SK-MEL-5 (cell line): ENCODE measurements at places on chromosomes 16 and 17.

- no peak for DNase-seq
Observed at GRCh38 chr16:10076037-10076436, 106.2 kb downstream of the GRIN2A start.

- no peak for DNase-seq
Observed at GRCh38 chr16:75529056-75529905, 6.6 kb downstream of the CHST5 start.

GRCh38 chr17:59361916-59362810, 30.7 kb downstream of the YPEL2 start:
- DNase-seq = no peak

DNA sequence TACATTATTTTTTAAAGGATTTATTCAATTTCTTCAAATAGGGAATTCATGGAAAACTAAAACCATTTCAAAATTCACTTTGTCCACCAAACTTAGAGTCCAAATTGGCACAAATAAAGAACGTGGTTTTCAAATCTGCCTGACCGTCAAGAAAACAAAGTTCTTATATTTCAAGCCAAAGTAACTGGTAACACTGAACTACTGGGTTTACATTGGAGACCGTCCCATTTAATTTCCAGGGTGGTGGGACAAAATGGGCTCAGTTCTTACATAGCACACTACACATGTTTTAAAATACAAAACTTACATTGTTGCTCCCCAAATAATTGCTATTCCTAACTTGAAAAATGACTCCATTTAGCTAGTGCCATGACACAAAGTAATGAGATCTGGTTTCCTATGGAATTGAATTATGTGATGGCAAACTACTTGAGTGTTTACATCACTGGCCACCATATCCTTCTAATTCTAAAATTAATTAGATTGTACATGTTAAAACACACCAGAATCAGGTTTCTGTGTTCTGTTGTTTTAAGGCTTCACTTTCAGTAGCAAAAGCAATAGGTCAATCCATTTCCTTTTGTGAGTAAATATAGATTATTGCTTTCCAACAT, 6.5 kb downstream of the PSME3IP1 start:
- no peak for DNase-seq

DNA sequence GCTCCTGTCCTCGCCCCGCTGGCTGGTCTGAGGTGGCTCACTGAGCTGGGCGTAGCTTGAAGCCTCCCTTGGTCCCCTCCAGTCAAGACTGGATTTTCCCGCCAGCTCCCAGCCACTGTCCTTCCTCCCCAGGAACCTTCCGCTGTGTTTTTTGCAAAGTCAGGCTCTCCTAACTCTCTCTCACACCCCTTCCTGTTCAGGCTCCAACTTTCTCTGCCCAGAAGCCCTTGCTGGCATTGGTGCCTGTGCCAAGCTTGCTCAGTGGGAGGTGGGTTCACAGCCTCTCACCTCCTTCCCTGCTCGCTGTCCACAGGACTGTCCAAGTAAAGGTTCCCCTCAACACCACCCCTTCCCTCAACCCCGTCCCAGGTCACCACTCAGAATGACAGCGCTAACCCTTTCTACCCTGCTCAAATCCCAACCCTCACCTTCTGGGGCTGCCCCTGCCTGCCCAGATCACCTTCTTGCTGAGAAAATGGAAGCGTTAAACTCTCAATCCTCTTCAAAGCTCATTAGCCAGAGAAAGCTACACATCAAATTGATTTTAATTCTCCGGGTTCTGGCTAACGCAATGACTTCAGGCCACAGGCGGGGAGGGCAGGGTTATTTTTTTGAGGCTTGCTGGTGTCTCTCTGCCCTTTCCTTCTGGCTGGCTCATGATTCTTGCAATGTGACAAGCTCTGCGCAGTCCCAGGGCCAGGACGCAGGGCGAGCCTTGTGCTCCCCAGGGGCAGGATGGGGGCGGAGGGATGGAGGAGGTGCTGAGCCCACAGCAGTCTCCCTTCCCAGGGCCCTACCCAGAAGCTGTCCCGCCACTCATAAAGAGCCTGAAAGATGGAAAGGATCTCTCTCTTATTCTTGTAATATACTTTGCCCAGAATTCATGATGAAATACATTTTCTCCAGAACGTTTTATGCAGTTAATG, 357.2 kb upstream of the TNRC6C start:
- DNase-seq = no peak

DNA sequence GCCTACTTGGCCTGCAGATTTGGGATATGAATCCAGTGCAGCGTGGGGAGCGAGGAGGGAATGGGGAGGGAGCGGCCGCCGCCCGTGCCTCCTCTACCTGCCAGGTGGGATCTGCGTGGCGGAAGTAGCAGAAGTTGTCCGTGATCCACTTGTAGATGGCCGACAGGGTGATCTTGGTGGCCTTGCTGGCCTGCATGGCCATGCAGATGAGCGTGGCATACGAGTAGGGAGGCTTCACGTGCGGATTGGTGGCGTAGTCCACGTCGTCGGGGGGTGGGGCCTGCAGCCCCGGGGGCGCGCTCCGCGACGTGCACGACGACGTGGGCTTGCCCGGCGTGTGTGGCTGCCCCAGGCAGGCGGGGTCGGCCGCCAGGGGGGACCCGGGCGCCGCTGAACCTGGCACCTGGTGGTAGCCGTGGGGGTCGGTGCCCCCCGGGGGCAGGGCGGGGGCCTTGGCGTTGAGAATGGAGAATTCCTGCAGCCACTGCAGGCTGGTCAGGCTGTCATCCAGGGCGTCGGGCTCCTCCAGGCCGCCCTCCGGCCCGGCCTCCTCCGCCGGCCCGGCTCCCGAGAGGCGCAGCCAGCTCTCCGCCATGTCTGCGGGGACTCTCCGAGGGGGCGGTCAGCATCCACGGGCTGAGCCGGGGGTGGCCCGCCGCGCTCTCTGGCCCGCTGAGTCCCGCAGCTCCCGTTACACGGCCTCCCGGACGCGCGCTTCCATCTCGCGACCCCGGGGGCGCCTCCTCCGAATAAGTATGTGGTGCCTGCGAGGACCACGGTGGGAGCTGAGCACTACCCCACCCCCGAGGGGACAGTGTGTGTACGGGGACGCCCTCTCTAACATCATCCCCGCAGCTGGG, 1.0 kb downstream of the FOXJ1 start:
- no peak for DNase-seq

DNA sequence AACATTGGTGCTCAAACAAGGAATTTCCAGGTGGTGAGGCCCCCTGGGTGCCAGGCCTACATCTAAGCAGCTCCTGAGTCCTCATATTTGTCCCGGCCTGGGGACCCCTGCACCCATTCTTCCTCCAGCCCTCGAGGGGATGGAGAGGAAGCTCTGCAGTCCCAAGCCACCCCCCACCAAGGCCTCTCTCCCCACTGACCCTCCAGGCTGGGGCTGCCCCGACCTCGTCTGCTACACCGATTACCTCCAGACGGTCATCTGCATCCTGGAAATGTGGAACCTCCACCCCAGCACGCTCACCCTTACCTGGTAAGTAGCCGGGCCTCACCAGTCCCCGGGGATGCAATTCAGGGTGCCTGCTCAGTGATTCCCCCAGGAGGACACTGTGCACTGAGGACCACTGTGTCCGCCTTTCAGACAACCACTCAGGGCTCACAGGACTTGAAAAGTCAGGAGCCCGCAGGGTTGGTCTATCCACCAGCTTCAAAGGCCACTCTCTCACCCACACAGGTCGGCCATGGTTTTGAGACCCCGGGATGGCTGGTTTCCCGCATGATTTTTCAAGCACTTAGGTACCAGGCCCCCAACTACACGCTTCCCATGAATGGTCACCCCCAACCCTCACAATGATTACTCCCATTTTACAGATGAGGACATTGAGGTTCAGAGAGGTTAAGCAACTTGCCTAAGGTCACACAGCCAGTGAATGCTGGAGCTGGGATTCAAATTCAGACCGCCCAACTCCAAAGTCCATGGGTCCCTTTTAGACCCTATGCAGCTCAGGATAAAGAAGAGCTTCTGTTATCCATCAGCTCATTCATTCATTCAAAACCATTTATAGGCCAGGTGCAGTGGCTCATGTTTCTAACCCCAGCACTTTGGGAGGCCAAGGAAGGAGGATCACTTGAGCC, 32.4 kb downstream of the IL21R start:
- DNase-seq = no peak

GRCh38 chr16:4578961-4579530, 22.9 kb downstream of the C16orf96 start:
- no peak for DNase-seq

DNA sequence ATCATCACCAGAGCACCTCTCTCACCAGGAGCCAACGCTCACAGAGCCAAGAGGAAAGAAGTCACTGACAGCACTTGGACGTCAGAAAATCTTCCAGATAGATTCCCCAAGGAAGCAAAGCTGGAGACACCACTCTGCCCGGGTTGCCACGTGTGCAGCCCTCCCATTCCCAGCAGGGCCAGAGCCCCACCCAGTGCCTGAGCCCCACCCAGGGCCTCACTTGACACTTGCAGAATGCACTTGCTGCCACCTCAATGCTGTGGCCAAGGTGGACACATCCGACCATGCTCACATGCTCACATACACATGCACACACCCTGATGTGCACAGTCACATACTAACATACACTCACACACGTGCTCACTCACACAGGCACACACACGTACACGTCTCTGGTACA, 240.7 kb downstream of the RBFOX3 start:
- DNase-seq = no peak

DNA sequence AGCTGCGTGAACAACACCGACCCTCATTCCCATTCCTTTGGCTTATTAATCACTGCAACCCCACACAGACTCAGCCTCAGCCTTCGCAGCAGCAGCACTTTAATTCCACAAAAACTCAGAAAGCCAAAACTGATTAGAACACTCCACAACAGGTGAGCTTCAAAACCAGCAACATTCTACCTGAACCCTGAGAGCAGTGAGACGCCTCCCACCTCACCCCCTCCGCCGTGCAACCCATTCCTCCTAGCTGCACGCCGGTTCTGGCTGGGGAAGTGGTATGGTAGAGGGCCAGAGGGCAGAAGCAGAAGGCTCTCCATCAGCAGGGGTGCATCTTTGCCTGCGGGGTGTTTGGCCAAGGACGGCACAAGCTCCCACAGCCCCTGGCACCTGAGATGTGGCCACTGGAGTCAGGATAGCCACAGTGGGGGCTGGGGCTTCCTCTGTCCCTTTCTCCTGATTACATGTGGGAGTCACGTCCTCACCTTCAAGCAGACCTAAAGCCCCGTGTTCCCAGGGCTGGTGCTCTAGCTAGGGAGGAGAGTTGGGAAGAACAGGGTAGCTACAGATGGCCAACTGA, 1.6 kb downstream of the BORCS6 start:
- no peak for DNase-seq

- no peak for DNase-seq
Observed at GRCh38 chr17:68614718-68615117, 13.6 kb upstream of the FAM20A start.

DNA sequence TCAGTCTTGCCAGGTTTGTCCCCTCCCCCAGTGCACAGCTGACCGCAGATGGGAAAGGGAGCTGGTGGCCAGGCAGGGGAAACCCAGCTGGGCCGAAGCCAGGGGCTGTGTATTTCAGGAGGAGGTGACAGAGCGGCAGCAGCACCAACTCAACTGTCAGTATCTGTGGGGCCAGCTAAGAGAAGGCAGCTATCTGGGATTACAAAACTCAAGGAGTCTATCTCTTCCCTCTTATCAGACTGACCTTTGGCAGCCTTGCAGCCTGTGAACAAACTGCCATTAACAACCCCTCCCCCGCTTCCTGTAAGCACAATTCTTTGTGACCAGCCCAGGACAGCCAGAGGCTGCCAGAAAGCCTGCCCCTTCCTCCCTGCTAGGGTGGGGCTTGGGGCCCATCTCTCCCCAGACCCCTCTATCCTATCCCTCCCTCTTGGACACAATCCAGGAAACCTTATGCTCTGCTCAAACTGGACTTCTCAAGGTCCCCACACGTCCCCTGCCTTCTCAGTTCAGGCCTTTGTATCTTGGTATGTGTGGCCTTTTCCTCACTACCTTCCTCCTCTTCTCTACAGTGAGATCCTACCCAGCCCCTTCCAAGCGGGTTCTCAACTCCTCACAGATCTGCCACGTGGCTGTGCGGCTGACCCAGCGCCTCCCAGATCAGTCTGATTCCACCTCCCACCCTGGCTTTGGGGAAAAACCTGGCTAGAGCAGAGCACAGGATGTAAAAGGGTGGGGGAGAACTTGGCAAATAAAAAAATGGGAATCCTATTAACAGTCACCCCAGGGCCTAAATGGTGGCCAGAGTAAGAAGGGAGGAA, 10.5 kb downstream of the ST3GAL2 start:
- peak; percentile 78 for DNase-seq

DNA sequence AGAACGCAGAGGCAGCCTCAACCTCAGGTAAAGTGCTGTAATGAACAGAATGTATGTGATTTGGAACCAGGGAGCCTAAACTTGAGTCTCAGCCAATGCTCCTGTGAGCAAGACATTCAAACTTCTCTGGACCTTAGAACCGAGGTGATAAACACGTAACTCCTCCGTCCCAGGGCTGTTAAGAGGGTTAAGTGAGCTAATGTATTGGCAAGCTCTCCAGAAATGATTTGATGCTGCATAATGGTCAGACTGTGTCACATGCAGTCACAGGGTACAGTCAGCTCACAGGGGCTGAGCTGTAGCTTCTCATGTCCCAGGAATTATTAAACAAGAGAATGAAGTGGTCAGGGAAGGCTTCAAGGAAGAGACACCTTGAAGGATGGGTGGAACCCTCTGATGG, 10.0 kb upstream of the SLC4A1 start:
- DNase-seq = no peak
